ENCODE measurements at places on chromosomes 5 and 9.

DNA sequence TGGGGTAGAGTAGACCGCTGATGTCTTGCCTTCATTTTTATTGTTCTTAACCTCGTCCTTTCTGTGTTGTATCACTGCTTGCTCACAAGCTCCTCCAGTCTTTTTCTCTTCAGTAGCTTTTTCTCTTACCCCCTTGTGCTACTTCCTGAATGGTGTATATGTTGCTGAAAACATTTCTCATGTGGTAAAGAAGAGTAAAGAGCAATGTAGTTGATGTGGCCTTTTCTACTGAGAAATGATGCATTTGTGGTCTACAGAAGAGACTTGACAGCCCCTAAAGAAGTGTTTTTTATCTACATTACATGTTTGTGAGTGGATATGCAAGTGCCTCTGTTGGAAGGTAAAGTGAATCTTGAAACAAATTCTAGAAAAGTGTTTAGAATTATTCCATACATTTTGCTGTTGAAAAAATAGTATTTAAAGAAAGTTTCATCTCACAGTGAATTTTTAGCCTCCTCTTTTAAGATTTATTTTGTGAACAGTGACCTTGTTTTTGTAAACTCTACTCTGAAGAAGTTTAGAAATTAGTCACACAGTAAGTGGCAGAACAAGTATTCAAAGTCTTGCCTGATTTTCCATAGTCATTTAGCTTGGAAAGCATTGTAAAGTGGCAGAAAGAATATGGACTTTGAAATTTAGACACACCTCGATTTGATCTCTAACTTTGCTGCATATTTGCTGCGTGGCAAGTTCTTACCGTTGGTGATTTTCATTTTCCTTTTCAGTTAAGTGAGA, 17.4 kb downstream of the CDC42SE2 start:
- no peak for DNase-seq

DNA sequence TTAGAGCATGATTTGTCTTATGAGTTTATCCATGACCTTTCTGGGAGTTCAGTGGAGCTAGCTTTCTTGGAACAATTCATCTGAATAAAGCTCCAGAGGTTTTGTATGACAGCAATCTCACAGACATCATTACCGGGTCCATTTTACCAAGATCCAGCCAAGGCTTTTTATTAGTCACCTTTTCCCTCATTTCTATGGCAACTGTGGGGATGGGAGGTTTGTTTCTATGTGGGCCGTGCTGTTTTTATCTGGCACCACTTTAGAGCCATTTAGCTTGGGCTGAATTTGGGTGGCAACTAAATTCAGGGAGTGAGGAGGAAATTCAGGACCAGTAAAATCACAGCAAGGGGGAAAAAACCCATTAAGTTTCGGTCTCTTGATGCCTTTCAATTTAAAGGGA, 245.7 kb downstream of the NSG2 start:
- no peak for DNase-seq

GRCh38 chr9:108297073-108297472, 558.7 kb downstream of the ACTL7B start:
- DNase-seq: no peak

- no peak for DNase-seq
Measured at GRCh38 chr9:110187126-110187525, 20.8 kb downstream of the C9orf152 start.

DNA sequence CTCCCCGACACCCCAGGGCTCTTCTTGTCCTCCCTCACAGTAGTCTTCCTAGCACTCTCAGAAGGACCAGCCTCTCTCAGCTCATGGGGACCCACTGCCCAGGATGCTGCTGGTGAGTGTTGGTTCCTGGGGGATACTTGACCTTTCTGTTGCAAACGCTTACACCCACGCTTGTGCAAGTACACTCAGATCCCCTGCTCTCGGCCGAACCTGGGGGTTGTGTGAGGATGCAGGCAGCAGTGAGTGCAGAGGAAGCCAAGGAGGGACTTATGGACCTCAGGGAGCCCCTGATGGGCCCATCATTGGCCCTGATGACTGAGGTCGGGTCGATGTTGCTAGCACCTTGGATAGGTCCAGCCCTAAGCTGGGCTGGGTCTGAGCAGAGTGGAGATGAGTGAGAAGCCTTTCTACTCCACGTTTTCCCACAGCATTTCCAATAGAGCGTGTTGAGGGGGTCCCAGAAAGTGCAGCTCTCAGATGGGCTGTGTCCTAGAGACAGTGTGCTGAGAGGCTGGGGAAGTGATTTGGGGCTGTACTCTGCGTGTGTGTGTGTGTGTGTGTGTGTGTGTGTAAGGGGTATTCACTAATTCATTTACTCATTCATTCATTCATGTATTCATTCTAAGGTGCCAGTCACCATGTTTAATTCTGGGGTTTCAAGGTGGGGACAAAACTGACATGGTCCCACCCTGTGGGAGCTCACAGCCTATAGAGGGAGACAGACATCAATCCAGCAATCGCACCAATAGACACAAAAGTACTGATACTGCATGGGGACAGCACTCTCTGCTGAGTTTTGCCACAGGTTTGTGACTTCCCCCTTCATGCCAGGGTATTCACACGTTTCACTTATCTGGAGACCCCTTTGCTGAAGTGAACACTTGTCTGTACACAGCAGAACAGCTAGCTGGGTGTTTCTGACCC, 25.2 kb upstream of the PITX1 start:
- DNase-seq: no peak

- DNase-seq: no peak
Measured at GRCh38 chr9:112884721-112885120, 6.0 kb downstream of the SLC46A2 start.

All from activated T-helper 9 cell treated with anti-CD3 and anti-CD28 coated beads, Interleukin-2, amount 50 U/mL, for 16 hours (primary cell).